ENCODE measurements at places on chromosomes 12 and 14.
A peak's percentile ranks its signal among the peaks of the same experiment; 100 is the strongest.

DNA sequence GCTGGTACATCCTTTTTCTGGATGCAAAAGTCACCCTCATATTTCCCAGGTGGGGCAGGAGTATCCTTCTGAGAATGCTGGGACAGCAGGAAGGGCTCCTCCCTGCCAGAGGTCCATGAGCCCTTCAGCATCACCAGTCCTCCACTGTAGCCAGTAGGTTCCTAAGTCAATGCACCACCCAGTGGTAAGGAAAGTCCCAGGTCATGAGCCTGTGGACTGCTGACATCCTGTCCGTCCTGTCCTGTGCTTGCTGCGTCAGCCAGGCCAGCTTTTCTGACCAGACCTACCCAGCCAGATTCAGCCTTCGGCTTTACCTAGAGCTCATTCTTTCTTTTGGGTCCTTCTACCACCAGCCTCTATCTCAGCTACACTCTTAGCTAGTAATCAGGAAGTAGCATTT lies 23.0 kb upstream of the ACTN1 start:
- DNase-seq = no peak

DNA sequence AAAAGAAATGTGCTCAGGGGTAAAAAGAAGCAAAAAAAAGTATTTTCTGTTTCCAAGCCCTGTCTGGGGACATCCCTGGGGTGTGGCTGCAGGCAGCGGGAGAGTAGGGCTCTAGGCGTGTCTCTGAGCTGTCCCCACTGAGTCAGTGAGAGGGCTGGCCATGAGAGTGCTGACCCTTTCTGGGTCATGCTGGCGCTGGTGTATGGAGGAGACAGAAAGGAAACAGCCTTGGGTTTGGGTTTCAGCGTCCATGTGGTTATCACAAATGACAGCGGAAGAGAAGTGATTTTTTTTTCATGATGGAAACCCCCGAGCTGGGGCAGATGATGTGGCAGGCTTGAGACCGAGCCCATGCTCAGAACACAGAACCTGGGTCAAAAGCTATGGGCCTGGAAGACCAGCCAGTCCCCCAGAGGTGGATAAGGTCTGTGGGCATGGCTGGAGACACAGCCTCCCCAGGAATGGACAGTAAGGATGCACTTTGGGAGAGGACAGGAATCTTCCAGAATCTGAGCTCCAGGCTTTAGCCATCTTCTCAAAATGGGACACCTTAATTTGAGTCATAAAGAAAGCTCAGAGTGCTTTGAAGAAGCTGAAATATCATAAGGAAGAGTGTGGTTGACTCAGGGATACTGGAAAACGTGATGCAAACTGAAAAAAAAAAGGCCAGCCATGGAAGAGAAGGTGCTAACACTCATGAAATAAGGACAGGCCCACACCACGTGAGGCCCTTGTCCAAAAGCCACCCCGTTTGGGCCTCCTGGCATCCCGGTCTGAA lies 36.2 kb downstream of the SYNE3 start:
- no peak for DNase-seq

- no peak for DNase-seq
These were observed 18.6 kb downstream of the LTBP2 start for GRCh38 chr14:74593241-74593953.

- DNase-seq = no peak
These were observed 120.7 kb upstream of the PTPRB start for GRCh38 chr12:70757830-70758493.

DNA sequence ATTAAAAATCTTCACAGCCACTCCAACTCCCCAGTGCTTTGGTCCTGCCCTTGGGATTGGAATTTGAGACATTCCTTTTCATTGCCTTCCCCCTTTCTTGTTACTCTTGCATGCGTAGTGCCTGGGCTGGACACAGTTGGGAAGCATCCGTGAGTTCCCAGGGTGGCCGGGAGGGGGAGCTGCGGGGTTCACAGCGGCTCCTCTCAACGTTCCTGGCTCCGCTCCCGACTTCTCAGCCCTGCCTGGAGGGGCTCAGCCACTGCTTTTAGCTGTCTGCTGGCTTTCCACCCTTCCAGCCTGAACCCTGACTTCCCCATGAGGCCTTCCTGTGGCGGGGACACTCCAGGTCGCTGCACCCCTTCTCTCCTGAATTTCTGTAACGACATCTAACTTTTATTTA lies 3.2 kb downstream of the TEX52 start:
- peak; percentile 77 for DNase-seq

GRCh38 chr14:92785667-92786426 lies 8.3 kb upstream of the GOLGA5 start:
- DNase-seq = no peak

GRCh38 chr12:117853600-117853999 lies 115.2 kb downstream of the KSR2 start:
- DNase-seq = no peak

DNA sequence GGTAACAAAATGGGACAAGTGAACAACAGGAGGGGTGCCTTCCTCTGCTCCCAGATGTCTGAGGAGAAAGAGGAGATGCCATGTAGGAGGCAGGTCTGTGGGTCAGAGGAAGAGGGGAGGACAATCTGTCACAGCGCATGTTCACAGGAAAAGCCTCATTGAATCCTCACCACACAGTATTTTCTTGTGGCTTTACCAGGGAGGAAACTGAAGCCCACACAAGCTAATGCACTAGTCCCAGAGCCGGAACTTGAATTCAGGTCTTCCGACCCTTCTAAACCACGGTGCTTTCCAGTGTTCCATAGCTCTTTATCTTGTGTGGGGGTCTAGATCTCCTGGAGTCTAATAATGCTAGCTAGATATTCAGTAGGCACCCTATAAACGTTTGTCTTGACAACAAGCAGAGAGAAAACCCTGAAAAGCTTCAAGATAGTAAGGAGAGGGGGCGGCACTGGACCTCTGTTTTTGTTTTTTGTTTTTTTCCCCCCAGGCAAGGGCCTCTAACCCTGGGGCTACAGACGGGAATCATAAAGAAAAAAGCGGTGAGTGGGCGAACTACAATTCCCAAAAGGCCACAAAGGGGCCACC lies 371 bp upstream of the SHMT2 start:
- DNase-seq = no peak

GRCh38 chr12:19867151-19867550 lies 427.9 kb downstream of the AEBP2 start:
- no peak for DNase-seq

DNA sequence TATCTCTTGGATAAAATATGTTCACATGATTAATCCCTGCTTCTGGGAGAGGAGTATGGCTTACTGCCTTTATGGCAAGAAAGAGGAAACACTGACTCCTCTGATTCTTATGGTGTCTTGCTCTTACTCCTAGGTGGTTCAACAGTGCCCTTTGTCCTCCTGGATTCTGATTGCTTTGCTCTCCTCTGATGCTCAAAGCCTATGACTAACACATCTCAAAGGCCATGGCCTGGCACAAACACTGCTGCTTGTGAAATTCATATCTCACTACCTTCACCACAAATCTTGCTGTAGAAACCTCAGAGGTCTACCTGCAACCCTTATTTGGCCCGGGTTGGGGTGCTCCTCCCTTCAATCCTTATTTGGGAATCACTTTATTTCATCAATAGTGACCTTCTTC lies 217.2 kb downstream of the C12orf50 start:
- no peak for DNase-seq

GRCh38 chr14:76375484-76375883 lies 453 bp upstream of the ESRRB start:
- no peak for DNase-seq

DNA sequence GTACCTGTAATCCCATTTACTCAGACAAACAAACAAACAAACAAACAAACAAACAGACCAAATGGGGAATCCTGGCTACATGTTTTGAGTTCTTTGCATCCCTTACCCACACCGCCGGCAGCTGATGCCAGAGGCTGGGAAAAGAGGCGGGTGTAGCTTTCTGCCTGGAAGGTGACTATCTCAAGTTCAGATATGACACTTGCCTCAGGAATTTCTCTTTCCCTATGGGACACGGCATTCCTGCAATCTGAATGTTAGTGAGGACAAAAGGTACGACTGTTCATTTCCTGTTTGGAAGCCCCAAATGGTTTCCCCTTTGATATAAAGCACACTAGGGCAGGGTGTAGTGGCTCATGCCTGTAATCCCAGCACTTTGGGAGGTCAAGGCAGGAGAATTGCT lies 2.9 kb downstream of the MYL2 start:
- no peak for DNase-seq

DNA sequence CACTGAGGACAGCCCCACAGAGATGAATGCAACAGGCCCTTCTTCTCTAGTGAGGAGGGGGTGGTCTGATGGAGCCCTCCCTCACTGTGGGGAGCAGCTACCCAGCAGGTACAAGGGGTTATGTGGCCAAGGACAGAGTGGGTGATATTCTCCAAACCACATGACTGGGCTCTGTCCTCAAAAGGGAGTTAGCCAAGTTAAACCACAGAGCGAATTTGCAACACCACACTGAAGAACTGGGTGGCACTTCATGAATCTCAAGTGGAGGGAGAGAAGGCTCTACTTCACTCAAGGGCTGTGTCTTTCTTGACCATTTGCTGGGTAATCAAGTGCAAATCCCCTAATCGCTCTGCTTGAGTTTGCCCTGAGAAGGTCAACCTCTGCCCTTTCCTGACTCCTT lies 12.5 kb downstream of the GPR68 start:
- DNase-seq = no peak

DNA sequence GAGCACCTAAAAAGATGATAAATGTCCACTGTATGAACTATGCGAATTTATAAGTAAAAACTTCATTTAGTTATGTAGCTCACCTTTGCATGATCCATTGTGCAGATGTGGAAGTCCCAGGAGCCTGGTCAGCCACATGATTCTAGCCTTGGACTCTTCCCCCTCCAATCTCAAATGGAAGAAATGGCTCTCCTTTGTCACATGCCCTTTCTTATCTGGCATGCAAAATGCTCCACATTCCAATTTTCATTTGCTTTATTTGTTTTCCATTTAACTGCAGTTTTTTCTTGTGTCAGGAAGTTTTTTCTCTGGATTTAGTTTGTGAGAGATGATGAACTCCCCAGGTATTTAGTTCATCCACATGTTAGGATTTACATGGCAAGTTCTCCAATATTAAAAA lies 73.8 kb downstream of the DYRK2 start:
- DNase-seq = no peak

DNA sequence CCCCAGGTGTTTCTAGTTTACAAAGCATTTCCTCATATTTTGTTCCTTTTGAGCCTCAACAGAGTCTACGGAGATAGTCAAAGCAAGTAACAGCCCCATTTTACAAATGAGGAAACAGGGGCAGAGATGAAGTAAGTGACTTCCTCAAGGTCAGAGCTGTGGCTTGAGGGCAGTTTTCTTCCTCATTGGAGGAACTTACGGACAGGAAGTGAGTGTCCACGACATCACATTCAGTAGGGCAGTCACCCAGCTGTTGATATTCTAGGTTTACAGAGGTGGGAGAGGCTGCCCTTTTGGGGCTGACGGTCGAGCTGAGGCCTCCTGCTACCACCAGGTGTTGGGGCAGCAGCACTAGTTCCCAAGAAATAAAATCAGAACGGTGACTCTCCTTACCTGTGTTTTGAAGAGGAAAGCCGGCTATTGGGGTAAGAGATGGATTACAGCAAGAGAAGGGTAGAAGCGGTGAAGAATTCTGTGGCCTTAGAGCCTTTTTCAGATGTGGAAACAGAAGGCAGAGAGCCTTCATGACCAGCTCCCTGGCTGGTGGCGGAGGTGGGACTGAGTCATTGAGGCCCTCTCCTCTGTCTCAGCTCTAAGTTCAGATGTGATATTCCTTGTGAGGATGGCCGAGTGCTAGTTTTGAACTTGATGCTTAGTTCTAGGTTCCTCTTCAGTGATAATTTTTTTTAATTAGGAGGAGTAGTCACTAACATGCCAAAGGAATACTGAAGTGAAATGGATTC lies 41.7 kb downstream of the SUSD6 start:
- DNase-seq = no peak

GRCh38 chr12:98808243-98808875 lies 163.3 kb downstream of the APAF1 start:
- DNase-seq = no peak

GRCh38 chr12:31647086-31647491 lies 12.4 kb upstream of the ETFBKMT start:
- DNase-seq = no peak

DNA sequence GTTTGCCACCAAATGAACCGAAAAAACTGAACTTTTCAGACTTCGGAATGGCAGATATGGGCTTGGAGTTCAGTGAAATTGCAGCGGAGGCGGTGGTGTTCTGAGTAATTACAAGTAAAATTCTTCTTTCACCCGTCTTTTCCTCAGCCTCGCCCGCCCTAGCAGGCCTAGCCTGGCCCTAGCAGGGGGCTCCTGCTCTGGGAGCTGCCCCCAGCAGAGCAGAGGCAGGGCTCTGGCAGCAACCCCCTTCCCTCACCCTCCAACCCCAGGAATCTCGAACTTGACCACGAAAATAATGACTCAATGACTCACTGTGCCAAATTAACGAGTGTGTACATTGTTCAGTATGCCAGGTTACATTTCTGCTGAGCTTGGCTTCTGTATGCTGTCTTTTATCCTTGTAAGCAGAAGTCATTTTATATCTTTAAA lies 1.1 kb downstream of the PAPLN start:
- no peak for DNase-seq

GRCh38 chr12:93154753-93155480 lies 222.8 kb upstream of the NUDT4 start:
- no peak for DNase-seq

DNA sequence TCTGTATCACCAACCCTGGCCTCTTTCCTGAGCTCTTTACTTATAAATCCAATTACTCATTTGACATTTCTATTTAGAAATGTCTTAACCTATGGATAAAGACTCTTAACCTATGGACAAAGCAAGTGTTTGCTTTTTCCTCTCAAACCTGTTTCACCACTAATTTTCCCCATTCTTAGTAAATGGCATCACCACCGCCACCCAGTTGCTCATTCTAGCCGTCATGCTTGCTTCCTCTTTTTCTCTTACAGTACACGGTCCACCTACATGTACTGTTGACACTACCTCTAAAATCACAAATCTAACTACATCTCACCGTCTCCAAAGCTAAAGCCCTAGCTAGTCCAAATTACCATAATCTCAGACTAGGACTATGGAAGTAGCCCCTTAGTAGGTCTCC lies 60.0 kb downstream of the CAPS2 start:
- DNase-seq = no peak

- peak; percentile 68 for DNase-seq
These were observed at the start of gene LTBR for GRCh38 chr12:6383572-6384498. LTBR (plus strand) TSS chr12:6384162; CDS start chr12:6384359, 197 bp downstream.

Measured in hippocampal formation (tissue), 2 donors.